NCI-H1436 (cell line): ENCODE measurements at places on chromosomes 5 and 9.

DNA sequence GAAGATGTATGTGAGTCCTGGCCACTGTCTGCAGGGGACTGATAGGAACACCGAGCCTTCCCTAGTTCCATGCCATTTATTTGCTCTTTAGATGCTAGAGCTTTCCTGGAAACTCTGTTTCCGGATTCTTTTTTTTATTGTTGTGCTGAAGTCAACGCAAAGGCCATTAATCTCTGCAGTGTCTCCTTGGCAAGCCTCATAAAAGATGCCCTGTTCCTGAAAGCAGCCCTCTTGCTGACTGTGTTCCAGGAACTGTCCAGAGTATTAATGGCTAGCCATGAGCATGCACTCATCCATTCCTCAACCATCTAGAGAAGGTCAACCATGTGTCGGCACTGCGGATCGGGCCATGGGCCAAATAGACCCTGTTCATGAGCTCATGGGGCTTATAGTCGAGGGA, 42.9 kb upstream of the SMAD5 start:
- DNase-seq, result no peak

- DNase-seq, result peak; percentile 91
Observed at GRCh38 chr9:469672-470551, 255.2 kb downstream of the DOCK8 start.

DNA sequence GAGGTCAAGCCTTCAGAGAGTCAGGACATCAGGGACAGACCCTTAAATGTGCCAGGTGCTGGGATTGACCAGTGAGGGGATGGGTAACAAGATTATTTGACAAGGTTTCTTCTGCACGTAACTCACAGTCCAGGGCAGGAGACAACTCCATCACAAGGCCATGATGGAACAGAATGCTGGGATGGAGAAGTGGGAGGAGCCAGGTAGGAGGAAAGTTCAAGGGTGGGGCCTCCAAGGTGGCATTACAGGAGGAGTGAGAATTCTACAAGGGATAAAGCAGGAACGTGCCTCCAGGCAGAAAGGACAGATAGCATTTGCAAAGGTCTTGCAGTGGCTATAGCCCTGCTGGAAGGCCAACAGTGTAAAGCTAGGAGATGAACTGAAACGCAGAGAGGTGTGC, 102.2 kb downstream of the FGF18 start:
- no peak for DNase-seq

- DNase-seq, result no peak
Observed at GRCh38 chr9:37309136-37309535, 113.4 kb upstream of the GRHPR start.

DNA sequence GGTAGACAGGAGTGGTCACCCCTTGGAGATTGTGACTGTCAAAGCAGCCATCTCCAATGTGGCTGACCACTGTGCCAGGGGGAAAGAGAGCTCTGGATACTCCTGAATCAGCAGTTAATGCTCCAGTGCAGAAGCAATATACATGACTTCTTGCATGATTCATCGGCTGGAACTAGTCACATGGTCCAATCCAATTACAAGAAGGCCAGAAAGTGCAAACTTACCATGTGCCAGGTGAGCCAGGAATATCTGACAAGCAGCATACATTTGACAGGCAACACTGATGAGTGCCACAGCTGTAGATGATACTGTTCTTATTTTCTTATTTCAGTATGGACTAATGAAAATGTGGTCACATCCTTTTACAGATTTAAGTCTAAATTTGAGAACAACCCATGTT, 440.0 kb upstream of the MPDZ start:
- no peak for DNase-seq

GRCh38 chr9:15505921-15506320, 4.8 kb downstream of the PSIP1 start:
- DNase-seq, result no peak

DNA sequence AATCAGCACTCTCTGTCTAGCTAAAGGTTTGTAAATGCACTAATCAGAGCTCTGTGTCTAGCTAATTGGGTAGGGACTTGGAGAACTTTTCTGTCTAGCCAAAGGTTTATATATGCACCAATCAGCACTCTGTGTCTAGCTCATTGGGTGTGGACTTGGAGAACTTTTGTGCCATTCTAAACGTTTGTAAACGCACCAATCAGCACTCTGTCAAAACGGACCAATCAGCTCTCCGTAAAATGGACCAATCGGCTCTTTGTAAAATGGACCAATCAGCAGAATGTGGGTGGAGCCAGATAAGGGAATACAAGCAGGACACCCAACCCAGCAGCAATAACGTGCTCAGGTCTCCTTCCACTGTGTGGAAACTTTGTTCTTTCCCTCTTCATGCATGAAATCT, 298.6 kb upstream of the PTPRD start:
- DNase-seq, result no peak

- DNase-seq, result no peak
Observed at GRCh38 chr5:131854134-131854533, 57.3 kb upstream of the FNIP1 start.

GRCh38 chr9:93108291-93109041, 12.4 kb downstream of the CARD19 start:
- no peak for DNase-seq

GRCh38 chr9:132703336-132703735, 33.1 kb downstream of the GTF3C4 start:
- no peak for DNase-seq

DNA sequence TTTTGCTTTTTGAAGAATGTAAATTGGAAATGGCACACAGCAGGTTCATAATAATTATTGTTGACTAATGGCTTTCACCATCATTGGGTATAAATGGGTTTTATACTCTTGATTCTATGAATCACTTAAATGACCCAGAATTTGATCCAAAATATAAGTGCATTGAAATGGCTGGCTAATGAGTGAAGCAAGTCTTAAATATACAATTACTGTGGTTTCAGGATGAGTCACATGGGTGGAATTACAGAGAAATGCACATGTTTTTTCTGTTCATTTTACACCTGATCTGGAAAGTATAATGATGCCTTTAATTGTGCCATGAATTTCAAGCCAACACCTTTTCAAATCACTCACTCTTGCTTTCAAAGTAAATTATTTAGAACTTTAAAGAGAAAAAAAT, 380.8 kb upstream of the CD180 start:
- DNase-seq, result peak; percentile 34

DNA sequence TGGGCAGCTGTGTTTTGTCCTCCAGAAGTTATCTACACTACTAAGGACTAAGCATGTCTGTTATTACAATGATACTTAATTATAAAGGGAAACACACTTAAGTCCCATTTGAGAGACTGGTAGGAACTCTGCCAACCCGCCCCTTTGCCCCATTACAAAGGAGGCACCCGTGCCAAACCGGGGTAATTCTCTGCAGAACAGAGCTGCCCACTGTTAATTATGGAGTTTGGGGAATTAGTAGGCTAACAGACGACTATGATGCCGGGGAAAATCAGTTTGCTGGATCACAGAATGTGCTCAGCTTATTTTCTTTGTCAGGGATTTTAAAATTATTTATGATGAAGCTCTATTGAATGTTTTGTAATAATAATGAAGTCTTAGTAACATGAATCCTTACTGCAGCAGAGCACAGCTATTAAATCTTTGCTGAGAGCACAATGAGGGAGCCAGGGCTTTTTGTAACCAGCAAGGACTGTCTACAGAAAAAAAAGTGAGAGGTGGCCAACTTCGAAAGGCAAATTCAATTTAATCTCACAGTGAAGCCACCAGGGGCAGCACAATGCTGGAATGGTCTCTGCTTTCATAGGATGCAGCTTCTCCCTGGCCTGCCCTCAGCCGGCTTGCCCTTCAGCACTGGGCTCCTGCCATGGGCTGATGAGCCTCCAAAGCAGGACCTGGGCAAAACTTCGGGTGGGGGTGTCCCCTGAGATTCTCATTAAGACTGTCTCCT, 134.5 kb downstream of the GNAQ start:
- DNase-seq, result peak; percentile 81

GRCh38 chr5:74055486-74056106, 429.6 kb downstream of the ARHGEF28 start:
- DNase-seq, result peak; percentile 37

DNA sequence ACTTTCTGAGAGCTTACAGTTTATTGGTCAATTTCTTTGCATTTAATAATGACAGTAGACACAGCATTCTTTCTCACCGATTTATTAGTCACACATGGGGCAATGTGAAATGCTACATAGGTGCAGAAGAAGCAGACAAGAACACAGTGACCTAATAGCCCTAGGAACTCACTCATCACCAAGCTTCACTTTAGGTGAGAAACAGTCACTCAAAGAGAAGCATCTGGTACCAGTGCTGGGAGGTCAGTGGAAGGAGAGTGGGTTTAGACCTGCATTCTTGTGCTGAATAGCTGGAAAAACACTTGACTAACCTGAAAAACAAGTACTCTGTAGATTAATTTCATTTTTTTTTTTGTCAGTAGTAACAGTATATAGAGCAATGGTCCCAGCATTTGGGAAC, 179.6 kb downstream of the GRIA1 start:
- DNase-seq, result no peak

- DNase-seq, result no peak
Observed at GRCh38 chr9:70052768-70053167, 9.1 kb downstream of the MAMDC2 start.

DNA sequence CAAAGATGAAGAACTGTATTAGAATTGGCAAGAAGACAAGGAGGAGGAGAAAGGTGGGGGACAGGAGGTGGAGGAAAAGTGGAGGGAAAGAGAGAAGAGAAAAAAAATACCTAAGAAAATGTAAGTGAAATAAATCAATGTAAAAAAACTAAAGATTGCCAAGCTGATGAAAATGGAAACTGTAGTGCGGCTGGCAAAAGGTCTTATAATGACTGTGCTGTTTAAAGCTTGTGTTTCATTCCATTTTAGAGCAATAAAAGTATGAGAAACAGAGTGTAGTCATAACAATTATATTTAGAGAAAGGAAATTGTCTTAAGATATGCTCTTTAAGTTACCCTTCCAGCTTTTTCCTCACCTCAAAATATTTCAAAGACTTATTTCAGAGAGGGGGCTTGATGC, 670.5 kb upstream of the SEMA6A start:
- DNase-seq, result no peak

DNA sequence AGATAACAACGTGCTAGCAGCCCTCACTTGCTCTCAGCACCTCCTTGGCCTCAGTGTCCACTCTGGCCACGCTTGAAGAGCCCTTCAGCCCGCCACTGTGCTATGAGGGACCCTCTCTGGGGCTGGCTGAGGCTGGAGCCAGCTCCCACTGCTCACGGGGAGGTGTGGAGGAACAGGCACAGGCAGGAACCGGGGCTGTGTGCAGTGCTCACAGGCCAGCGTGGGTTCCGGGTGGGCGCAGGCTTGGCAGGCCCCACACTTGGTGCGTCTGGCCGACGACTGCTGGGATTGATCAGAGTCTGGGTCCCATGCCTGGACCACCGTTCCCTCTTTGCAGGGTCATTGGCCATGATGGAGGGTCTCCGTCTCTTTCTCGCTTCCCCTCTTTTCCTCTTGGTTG, 194.3 kb upstream of the GRAMD2B start:
- no peak for DNase-seq

DNA sequence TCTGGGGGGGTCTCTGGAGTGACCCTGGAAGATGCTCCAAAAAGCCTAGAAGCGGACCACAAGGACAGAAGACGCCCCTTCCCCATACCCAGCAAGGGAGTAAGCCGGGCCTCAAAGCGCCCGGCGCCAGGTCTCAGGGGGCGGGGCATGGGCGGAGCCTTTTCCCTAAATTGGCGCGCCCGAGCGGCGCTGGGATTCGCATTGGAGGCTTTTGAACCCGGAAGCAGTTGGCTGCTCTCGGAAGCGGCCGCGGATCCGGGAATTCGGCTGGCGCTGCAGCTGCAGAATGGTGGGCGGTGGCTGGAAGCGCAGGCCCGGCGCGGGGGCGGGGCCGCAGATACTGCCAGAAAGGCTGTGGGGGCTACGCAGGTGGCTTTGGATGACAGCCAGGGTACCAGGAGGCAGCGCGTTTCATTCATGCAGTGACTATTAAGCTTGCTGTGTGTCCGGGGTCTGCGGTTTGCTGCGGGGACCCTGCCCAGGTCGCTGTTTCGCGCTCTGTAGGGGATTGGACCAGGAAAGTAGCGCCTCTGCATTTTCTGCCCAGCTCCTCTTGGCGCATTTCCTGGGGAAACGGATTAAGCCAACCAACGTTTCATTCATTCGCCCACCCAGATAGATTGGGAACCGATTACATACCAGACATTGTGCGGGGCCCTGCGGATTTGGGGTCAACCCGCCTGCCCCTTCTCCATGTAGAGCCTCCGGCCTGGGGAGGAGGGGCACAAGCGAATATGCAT, 83.0 kb upstream of the FREM1 start:
- DNase-seq, result peak; percentile 96

DNA sequence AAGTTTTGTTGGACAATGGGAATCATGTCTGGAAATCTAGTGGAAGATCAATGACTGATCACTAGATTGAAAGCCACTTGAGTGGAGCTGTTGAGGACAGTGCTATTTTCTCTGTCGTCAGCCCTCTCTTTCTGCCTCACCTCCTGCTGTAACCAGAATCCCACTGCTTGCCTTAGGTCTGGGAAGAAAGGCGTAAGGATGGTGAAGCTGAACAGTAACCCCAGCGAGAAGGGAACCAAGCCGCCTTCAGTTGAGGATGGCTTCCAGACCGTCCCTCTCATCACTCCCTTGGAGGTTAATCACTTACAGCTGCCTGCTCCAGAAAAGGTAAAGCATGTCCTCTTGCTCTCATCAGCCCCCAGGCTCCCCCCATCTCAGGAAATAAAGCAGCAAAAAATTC, 1.1 kb downstream of the NSG2 start:
- DNase-seq, result no peak

GRCh38 chr9:133927041-133927440, 65.1 kb downstream of the VAV2 start:
- DNase-seq, result no peak

DNA sequence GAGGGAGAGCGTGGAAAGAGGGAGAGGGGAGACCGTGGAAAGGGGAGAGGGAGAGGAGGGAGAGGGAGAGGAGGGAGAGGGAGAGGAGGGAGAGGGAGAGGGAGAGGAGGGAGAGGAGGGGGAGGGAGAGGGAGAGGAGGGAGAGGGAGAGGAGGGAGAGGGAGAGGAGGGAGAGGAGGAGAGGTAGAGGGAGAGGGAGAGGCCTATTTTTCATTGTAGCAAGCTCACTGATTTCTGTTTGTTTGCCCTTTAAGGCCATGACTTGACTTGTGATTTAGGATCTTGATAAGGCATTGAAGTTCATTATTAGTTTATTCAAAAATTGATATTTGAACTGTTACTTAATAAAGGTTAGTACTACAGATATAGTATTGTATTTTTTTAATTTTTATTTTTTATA, 52.4 kb downstream of the DMXL1 start:
- DNase-seq, result no peak

DNA sequence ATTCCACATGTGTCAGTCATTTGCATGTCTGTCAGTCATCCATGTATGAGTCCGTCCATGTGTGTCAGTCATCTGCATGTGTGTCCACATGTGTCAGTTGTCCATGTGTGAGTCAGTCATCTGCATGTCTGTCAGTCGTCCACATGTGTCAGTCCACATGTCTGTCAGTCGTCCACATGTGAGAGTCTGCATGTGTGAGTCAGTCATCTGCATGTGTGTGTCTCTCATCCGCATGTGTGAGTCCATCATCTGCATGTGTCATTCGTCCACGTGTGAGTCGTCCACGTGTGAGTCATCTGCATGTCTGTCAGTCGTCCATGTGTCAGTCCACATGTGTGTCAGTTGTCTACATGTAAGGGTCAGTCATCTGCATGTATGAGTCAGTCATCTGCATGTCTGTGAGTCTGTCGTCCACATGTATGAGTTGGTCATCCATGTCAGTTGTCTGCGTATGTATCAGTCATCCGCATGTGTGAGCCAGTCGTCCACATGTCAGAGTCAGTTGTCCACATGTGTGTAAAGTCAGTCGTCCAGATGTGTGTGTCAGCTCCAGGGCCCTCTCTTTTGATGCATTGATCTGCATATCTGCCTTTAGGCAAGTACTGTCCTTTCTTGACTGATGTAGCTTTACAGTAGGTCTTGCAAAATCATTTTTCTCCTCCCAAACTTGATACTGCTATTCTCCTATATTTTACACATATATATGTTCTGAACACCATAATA, 72.5 kb upstream of the CACNA1B start:
- DNase-seq, result no peak
